GM12878 (cell line): ENCODE measurements at places on chromosomes 12 and 14. TPM values are rescaled to one million over a fixed set of nuclear protein-coding genes. Genes with fewer than 3 reads are reported as not detected.

DNA sequence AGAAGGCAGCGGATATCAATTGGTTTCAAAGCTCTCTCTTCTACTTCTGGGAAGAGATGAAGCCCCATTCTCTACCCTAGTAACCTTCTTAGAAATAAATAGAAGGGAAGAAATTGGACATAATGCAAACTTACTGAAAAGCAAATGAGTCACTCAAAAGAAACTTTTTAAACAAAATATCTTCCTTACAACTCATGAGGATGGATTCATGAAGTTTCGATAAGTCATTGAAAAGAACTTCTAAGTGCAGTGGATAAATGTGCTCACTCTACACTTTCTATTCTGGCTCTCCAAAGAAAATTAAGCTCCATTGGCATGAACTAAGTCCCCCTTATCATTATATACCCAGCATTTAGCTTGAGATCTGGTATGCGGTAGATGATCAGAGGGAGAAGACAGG is 899.5 kb downstream of the RPS29 start:
- no peak overlapping the region for H3K27ac ChIP-seq
- H3K4me3 ChIP-seq, result no peak overlapping the region
- no peaks in the 10 kb centered on the region for H3K4me1 ChIP-seq
- no peak for DNase-seq

SELPLG gene
- polyA plus RNA-seq, result 23.6 and 26.4 TPM in 2 replicates

RNASE4 gene
- 1.4 and 1.9 TPM in 2 replicates for polyA plus RNA-seq

OAS1 gene
- polyA plus RNA-seq, result 44.1 and 48.1 TPM in 2 replicates

DNA sequence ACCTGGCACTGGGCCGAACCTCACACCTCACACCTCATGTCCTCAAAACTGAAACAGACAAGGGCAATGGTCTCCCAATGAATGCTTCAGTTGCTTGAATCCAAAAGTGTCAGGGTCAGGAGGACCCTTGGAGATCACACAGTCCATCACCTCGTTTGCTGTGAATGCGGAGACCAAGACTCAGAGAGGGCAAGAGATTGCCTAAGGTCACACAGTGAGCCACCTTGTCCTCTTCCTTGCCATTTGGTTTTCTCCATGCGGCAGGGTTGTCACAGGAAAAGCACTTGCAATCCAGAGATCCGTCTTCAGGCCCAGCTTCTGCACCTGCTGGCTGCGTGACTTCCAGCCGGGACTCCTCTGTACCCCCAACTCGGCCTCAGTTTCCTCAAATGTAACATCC is 28.0 kb downstream of the MVK start:
- H3K4me1 ChIP-seq, result no peaks in the 10 kb centered on the region
- no peak overlapping the region for H3K4me3 ChIP-seq
- H3K27ac ChIP-seq, result no peak overlapping the region

DNA sequence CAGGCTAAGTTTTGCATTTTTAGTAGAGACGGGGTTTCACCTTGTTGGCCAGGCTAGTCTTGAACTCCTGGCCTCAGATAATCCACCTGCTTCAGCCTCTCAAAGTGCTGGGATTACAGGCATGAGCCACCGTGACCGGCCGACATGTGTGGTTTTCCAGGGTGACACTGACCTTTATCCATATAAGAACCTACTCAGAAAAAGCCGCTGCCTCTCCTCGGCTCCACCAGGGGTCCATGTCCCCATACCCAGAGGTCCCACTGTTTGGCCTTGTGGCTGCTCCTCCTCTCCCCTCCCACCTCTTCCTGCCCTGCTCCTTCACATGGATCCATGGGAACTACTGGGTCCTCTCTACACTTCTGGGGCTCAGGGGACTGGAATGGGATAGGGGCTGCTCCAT is 64.6 kb downstream of the PTPN21 start:
- no peaks in the 10 kb centered on the region for H3K36me3 ChIP-seq
- H3K27ac ChIP-seq, result no peak overlapping the region
- no peak overlapping the region for H3K4me3 ChIP-seq
- no peaks in the 10 kb centered on the region for H3K27me3 ChIP-seq
- DNase-seq, result no peak

VRTN gene
- polyA plus RNA-seq, result not detected in 2 replicates

- no peak overlapping the region for H3K27ac ChIP-seq
- H3K4me1 ChIP-seq, result no peaks in the 10 kb centered on the region
- no peaks in the 10 kb centered on the region for H3K27me3 ChIP-seq
- no peak overlapping the region for H3K4me3 ChIP-seq
- H3K36me3 ChIP-seq, result no peaks in the 10 kb centered on the region
Measured at GRCh38 chr14:59406454-59407245, 58.5 kb downstream of the GPR135 start.
